ENCODE measurements at places on chromosomes 3 and 15.

DNA sequence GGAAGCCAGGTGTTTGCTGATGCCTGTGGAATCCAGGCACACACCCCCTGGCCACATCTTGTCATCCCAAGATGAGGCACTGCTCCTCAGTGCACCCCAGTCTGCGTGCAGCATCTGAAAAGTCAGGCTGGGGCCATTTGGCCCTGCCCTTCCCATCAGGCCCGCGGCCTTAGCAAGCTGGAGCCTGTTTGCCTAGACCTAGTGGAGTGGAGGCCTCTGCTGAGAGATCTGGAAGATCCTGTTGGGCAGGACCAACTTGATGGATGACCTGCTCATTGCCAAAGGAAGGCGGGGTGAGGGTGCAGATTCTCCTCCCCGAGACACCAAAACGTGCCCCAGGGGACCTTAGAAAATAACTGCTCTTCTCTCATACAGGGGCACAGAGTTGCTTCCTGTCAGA, 220.2 kb downstream of the SHQ1 start:
- DNase-seq = no peak

- DNase-seq = no peak
Measured at GRCh38 chr3:72907131-72907711, 19.4 kb downstream of the GXYLT2 start.

DNA sequence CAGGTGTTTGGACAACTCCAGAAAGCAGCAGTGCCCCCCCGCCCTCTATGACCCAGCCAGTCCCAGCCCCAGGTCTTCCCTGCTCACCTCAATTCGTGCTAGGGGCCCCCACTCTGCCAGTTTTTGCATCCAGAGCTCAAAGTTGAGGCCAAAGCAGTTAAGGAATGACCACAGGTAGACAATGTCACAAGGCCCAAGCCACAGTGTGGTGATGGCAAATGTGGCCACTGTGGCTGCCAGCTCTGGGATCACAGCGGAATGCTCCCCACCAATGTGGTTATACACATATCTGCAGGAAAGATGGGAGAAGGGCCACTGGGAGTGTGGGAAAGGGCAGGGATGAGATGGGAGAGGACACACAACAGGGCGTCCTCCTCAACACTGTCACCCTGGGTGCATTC, 8.2 kb downstream of the KLHL40 start:
- no peak for DNase-seq

GRCh38 chr3:79140708-79141107, 627.1 kb downstream of the ROBO1 start:
- DNase-seq = no peak

DNA sequence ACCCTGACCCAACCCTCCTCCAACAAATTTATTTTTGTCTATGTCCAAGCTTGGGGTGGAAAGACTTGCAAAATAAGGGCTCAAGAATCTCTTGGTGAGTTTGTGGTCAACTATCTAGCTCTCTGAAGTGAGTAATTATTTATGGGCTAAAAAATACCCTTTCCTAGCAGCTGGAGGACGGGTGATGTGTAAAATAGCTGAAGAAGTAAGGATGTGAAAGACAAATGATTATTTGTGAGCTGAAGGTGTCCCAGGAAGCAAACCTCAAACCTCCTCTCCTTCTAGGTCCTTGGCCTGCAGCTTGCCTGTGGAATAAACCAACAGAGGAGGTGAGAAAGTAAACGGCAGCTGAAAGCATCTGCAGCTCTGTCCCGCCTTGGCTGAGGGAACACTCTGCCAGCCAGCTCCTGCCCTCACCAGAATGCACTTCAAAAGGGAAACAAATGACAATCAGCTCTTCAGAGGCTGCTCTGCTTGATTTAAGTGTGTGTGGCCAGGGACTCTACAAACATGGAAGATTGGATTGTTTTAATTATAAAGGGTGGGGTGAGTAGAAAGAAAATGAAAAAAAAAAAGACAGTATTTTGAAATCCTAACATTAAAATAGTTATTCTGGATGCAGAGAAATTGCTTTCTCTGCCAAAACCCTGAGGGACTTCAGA, 60.3 kb downstream of the TM4SF4 start:
- peak; percentile 36 for DNase-seq

GRCh38 chr15:32004249-32004648, 26.1 kb upstream of the CHRNA7 start:
- DNase-seq = no peak

GRCh38 chr3:47705391-47705790, 76.3 kb downstream of the SMARCC1 start:
- DNase-seq = no peak

DNA sequence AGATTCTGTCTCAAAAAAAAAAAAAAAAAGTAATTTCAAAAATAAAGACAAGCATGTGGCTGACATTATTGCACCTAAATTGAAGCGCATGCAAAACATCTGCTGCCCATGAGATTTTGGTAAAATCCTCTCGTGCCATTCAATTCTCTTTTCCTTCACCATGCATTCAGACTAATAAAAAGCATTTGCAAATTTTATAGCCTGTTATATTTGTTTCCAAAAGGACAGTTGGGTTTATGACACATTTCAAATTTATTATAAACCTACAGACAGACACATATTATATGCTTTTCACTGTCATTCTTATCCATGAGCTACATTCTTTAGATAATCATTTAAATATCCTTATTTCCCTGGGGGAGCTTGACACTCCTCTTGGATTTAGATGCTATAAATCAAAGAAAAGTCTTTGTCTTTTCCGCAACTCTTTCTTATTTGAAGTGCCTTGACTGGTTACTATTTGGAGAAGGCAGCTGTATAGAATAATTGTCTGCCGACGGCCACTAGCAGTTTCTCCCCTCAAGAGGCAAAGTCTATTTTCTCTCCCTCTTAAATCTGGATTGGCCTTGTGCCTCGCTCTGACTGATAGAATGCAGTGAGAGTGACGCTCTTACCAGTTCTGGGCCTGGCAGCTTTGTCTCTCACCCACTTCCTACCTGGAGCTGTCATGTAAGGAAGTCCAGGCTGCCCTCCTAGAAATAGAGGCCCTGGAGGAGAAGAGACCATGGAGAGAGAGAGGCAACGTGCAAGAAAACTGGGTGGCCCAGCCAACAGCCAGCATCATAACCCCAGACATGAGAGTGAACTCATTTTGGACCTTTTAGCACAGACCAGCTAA, 6.8 kb upstream of the LRIG1 start:
- DNase-seq = no peak

DNA sequence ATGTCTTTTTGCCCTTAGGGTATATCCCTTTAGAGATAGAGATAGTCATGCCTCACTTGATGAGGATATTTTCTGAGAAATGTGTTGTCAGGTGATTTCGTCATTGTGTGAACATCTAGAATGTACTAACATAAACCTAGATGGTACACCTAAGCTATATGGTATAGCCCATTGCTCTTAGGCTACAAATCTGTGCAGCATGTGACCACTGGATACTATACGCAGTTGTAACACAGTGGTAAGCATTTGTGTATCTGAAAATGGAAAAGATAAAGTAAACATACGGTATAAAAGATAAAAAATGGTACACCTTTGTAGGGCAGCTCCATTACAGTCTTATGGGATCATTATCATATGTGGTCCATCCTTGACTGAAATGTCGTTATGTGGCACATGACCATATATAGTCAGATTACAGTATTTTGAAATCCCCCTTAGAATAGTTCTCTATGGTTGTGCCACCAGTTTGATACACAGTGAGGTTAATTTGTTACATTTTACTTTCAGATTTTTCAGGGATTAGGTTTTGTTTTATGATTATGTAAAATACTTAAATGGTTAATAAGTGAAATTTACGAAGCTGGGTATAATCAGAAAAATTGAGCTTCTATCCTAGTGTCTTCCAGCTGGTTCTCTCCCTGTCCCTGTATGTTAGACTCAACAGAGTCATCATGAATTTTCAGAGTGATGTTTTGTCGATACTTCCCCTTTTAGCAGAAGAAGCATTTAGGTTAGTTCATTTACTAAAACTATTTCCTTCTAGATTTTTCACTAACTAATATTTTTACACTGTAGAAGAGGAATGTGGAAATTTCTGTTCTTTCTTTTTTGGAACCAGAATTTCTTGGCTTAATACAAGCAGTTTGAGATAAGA, 12.8 kb downstream of the SETD5 start:
- DNase-seq = no peak

DNA sequence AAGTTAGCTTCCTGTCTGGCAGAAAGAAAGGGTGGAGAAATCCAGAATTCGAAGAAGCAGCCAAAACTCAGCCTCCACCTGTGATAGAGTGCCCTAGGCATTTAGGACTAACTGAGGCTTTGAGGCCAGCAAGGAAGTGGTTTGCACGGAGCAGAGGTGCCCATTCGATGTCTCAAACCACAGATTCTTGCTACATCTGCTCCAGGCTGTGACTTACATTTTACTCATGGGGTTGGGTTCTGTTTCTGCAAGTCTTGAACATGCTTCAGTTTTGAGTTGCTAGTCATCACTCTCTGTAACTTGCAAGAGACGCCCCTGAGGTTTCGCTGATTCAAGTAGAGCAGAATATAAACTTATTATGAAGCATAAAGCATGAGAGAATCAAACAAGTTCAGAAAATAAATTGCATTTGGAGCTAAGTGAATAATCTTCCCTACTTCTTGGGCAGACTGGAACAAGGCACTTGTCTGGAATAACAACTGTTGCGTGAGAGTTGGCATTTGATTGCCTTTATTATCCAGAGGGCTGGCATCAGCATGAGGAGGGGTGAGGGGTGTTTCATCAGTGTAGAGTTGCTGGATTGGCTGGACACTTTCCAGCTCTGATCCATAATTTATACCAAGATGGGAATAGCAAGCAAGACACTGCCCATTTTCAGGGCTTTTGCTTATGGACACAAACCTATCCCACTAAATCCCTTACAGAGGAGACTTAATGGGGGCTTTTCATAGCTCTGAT, 256.5 kb downstream of the AGBL1 start:
- DNase-seq = no peak

DNA sequence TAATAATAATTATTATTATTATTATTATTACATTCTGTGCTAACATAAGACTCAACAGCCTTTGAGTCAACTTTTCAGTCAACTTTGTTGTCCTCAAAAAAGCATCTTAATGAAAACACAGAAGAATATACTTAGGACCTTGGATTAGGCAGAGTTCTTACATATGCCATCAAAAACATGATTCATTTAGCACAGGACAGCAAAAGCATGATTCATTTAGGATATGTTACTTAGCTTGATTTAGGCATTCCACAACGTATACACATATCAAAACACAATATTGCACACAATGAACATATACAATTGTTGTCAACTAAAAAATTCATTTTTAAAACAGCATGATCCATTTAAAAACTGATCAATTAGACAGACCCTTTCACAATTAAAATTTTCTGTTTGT, 213.0 kb downstream of the FMN1 start:
- no peak for DNase-seq

DNA sequence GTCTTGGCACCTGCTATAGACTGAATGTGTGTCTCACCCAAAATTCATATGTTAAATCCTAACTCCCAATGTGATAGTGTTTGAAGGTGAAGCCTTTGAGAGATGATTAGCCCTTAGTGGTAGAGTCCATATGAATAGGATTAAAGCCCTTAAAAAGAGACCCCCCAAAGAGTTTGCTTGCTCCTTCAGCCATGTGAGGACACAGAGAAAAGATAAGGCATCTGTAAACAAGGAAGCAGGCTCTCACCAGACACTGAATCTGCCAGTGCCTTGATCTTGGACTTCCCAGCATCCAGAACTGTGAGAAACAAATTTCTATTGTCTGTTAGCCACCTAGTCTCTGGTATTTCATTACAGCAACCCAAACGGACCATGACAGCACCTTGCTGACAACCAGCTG, 16.6 kb downstream of the KPNA1 start:
- DNase-seq = no peak

- DNase-seq = no peak
Measured at GRCh38 chr15:60652245-60652644, 173.3 kb upstream of the ICE2 start.

GRCh38 chr3:19734453-19734852, 199.6 kb downstream of the EFHB start:
- no peak for DNase-seq

GRCh38 chr15:58748852-58749531, 515 bp downstream of the ADAM10 start:
- peak; percentile 52 for DNase-seq

DNA sequence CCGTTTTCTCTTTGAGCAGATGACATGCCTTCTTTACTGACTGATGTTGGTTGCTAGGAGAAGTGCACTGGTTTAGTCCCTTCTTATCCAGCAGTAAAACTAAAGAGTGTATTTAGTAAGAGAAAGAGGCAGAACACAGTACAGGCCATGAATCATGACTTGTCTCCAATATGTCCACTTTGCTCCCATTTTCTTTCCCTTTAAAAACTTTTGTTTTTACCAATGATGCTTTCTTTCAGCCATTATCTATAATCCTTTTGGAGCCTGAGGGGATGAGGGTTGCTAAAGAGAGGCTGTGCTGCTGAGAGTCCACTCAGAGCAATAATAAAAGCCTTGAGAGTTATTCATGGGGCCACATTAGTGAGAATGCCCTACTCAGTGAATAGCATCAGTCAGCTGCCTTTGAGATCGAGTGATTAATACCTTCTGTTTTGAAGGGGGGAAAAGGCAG, 12.2 kb downstream of the ROBO2 start:
- no peak for DNase-seq

DNA sequence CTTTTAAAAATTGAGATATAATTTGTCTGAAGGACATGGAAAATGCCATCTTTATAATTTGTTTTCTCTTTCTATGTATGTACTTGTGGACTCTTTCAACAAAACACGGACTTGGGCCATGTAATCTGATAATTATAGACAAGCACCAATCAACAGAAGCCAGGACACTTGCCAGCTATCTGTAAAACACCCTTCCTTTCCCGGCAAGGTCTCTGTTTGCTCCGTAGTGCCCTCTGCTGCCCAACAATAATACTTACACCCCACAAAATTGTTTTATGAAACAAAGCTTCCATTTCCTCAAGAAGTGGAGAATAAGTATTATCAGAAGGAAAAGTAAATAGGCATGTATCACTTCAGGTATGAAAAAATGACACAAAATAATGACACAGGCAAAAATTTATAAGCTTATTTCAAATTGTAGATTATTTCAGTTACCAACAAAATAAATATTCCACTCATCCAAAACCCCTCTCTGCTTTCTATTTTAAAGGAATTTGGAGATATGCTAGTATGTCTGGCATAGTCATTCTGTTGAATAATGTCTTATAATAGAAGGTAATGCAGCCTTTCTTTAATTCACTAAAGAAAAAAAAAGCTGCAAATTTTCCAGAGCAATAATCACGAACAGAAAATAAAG, 32.8 kb downstream of the MYH15 start:
- DNase-seq = peak; percentile 13

DNA sequence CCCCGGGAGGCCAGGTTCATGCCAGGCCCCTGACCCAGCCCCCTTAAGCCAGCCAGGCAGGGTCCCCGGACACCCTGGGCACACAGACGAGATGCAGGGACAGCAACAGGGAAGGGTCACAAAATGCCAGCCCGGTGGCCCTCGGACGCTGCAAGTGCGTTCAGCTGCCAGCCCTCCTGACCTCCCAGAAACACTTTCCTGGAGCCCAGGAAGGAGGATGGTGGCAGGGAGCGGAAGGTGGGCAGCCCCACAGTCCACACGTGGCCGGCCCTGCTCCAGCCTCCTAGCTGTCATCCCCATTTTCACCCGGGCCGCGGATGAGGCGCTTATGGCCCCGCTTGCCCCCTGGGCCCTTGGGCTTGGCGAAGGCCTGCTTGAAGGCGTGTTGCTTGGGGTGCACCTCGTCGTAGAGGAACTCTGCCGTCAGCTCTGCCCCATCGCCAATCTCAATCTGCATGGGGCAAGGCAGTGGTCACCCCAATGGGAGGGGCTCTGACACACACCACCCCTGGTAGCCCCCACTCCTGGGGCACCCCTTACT, 3.4 kb upstream of the TLR9 start:
- DNase-seq = no peak

- DNase-seq = no peak
Measured at GRCh38 chr3:43296565-43296964, 10.2 kb downstream of the SNRK start.

GRCh38 chr3:155428563-155428962, 135.1 kb upstream of the STRIT1 start:
- no peak for DNase-seq
